NCI-H2227 treated with DMSO at 0.1 percent for 48 hours (cell line): ENCODE measurements at places on chromosomes 12 and 14.

DNA sequence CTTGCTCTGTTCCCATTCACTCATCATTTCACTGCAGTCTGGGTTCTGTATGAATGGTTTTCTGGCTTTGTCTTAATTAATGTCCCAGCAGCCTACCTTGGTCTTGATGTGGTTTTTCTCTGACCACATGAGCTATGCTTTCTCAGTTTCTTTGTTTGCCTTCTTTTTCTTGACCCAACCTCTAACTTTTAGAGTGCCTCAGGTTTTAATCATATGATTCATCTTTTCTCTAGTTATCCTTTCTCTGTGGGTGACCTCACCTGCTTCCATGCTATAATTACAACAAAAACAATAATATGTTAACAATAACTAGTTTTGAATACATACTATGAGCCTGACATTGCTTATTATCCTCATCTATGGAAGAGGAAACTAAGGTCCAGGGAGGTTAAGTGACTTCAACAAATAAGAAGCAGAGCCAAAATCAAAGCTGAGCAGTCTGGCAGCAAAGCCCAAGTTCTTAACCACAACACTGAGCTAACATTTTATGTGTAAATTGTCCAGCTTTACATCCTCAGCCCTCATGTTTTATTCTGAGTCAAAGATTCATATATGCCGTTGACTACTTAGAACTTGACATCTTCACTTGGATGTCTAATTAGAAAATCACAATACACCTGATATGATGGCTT lies 4.7 kb upstream of the EPYC start:
- DNase-seq, result no peak

GRCh38 chr14:103523575-103523954 lies 935 bp upstream of the CKB start:
- no peak for DNase-seq

DNA sequence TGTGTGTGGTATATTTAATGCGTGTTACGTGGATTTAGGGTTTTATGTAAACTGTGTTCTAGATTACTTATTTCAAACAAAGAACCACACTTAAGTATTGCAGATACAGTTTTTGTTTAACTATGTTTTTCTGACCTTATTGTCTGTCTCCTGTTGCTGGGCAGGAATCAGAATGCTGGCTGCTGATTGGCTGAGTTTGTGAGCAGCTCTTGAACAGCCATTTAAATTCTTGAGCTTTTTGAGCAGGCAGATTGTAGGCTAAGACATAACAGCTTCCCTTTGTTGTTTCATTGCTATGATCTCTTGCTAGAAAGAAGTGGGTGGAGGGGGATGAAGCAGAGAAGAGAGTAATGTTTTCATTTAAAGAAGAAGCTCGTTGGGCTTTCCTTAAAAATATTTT lies 52.2 kb downstream of the ATF7IP start:
- DNase-seq, result peak; percentile 82

GRCh38 chr14:67666750-67667449 lies 7.5 kb downstream of the VTI1B start:
- peak; percentile 55 for DNase-seq

DNA sequence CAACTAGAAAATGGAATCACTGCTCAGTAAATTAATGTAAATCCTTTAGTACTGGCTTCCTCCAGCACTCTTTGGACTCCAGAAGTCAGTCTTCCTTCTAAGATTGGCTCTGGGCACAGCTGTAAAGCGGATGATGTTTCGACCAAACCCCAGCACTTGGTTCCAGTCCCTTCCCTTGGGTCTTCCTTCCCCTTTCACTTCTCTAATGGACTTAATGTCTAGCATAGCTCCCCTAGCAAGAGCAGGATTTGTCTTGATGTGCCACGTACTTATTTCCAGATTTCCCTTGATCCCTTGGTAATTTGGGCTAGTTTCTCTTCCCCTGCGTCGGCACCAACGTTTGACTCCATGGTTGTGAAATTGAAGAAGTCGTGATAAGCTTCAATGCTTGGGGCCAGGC lies 28.3 kb downstream of the C12orf75 start:
- no peak for DNase-seq

- no peak for DNase-seq
These were observed 6.3 kb downstream of the LTBR start for GRCh38 chr12:6390084-6390799.

DNA sequence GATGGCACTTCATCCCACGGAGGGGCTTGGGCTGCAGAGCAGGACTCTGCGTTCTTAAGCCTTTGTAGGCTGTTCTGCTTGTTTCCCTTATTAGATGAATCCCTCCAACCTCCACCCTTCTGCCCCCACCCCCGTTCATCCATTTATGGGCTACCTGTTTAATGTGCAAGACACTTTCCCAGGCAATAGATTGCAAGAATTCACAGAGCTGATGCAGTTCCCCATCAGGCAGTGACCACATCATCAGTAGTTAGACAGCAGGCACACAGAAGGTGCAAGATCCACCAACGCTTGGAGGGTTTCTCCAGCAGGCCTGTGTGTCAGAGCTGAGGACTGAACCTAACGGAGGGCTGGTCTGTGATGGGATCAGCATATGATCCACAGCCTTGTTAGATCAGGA lies 1.2 kb upstream of the C1R start:
- no peak for DNase-seq

GRCh38 chr14:37597538-37597913 lies 2.1 kb downstream of the TTC6 start:
- DNase-seq, result no peak

DNA sequence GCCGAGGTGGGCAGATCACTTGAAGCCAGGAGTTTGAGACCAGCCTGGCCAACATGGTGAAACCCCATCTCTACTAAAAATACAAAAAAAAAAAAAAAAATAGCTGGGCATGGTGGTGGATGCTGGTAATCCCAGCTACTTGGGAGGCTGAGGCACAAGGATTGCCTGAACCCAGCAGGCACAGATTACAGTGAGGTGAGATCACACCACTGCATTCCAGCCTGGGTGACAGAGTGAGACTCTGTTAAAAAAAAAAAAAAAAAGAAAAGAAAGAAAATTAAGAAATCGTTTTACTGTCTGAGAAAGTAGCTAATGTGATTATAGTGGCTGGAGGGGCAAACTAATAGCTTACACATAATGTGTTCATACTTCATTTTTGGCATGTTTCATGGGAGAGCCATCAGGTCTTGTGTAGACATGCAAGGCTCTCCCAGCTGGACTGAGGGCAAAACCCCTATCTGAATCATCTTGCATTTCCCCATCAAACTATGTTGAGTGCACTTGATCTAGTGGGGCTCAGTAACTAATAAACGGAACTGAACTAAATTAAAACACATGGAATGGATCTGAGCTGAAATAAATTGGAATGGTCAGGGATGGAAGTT lies 16.2 kb downstream of the KIF21A start:
- no peak for DNase-seq

GRCh38 chr12:106679574-106679973 lies 94.9 kb upstream of the RIC8B start:
- DNase-seq, result no peak
